ENCODE measurements at places on chromosomes 6 and 20. TPM values are rescaled to one million over a fixed set of nuclear protein-coding genes. Genes with fewer than 3 reads are reported as not detected.

- DNase-seq = no peak
These were observed 52.3 kb downstream of the MBOAT1 start for GRCh38 chr6:20159781-20160540.

- DNase-seq = no peak
These were observed 83.8 kb upstream of the FAM184A start for GRCh38 chr6:119162134-119162775.

GRCh38 chr20:10639077-10639736 is 34.6 kb downstream of the JAG1 start:
- DNase-seq = no peak

DNA sequence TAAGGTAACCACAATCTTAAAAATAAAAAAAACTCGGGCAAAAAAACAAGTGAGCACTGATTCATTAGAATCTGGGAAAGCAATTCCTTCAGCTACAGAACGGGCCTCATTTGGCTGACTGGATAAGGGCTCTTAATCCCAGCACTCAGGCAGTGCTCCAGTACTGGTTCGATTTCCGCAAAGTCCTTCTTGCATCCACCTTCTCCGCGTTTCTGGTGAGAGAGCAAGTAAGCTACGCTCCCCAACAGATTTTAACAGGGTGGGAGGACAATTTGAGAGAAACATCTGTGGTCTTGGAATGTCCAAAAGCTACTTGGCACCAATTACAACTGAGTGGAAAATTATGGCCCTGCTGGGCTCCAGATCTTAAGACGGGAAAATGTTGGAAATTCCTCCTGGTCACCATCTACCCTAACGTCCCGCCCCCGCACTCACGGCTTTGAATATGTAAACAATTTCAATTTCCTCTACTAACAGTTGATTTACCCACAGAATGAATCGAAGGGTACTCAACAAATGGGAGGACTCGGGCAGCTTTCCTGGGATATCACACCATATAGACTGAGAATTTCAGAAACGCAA is 18.1 kb upstream of the ZSCAN9 start:
- no peak for DNase-seq

DNA sequence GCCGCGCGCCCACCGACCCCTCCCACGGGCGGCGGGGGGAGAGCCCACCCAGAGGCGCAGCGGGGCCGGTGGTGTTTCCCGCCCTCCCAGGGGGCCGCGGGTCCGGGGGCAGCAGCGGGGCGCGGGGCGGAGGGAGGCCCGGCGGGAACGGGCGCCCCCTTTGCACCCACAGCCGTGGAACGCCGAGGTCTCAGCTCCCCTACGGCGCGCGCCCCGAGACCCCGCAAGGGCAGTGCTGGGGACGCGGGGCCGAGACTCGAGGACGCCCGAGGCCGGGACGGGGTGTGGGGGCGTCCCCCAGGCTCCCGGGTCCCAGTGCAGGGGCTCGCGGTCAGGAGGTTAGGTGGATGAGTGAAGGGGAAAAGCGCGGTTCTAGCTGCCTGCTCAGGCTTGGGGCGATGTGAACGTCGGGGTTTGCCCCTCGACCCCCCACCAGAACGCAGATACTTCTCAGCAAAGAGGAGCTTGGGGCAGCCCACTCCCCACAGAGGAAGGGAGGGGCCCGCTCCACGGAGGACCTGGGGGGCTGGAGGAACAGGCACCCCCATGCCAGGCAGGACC is 65.5 kb upstream of the BHLHE23 start:
- DNase-seq = no peak

DNA sequence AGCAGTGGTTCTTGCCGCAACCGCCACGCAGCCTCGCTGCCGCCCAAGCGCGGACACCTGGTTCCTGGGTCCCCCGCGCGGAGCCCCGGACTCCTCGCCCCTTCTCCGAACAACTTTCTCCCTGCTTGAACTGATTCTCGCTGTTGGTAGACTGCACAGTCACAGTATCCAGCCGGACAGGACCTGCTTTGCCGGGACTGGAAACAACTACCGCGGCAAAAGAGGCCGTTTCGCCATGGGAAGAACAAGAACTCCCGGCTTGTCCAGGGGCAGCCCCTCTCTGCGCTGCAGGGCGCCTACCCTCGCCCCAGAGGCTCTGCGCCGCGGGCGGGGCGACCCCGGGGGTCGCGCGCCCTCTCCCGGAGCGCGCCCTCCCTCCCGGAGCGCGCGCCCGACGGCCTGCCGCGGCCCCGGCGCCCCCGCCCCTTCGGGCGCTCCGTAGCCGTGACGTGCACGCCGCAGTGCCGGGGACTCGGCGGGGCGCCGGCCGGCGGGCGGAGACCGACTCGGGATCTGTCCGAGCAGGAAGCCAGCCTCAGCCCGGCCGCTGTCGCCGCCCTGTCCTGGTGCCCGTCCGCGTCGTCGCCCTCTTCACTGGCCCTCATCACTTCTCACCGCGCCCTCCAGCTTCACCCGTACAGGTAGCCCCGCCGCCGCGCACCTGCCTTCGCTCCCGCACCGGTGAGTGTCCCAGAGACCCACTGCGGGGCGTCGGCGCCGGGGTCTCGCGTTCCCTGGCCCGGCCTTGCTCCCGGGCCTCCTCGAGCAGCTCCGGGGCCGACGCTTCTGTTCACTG is at the start of gene MYO6:
MYO6 (plus strand) TSS at position 497 of the 796 bp plus-strand sequence. CDS start 68,309 bp downstream, outside the sequence.
- peak; percentile 61 for DNase-seq

DNA sequence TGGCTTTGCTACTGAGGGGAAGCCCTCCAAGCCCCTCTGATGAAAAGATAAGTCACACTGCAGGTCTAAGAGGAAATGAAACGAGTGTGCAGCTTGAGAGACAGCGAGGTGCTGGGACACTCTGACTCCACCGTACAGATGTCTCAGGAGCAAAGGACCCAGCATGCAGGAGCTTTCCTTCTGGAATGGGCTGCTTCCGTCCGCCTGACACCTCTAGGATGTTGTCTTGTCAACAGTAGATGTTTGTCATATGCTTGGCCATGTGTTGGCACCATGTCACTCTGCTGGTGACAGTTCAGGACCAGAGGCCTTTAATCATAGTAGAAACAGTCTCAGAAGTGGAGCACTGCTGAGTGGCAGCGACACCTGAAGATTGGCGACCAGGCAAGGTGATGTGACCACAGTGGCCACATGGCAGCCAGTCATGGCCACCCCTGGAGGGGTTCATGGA is 46.7 kb downstream of the SLC24A3 start:
- no peak for DNase-seq

DNA sequence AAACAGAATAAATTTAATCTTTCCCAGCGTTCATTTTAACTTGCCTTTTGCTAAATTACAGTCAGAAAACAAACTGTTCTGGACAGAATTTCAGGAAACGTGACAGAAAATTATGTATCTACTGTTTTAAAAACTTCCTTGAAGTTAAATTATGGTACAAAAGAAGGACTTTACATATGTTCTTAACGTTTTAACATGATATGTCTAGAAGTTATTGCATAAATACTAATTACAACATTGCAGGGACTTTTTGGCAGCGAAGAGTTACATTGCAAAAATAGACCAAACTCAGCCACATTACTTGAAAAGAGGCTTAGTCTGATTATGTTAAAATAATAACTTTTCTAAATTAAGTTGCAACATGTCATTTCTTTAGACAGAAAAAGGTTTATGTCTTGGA is 142.1 kb upstream of the IMPG1 start:
- DNase-seq = no peak

DNA sequence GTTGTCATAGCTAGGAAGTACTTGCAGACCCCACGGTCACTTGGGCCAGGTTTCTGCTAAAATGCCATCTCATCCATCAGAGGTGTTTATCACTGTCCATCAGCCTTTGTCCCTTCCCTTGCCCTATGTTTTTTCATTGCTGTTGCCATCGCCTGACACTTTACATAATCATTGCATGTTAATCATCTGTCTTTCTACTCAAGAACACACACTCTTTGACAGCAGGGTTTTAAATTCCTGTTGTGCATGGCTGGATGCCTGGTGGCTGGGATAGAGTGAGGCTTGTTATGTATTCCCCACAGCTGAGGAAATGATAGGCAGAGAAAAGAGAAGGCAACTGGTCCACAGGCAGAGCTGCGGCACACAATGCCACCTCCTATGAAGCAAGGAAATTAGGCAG is 11.7 kb upstream of the C6orf118 start:
- DNase-seq = no peak

DNA sequence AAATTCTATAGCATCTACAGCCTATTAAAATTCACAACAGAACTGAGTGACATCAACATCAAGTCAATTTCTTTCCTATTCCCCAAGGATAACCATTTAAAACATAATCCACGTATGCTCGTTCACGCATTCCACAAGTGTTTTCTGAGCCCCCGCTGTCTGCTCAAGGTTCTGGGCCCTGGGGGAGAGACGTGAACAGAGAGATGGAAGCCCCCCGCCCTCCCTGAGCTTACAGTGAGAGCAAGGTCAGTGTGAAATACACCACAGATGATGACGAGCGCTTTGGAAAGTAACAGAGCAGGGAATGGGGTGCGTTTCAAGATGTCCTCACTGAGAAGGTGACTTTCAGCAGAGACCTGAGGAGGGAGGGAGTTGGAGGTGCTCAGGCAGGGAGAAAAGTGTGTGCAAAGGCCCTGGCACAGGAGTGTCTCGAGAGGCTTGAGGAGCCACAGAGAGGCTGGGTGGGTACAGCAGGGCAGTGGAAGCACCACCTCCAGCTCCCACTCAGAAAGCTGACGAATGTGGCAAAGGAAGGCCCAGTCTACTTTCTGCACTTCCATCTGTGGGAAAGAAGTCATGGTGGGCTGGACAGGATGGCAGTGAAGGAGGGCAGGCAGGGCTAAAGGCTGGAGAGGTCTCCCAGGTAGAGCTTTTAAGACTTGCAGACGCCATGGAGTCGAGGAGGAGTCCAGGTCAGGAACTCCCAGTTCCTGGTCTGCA is 88.3 kb downstream of the DLL1 start:
- DNase-seq = no peak

The ZNF343 gene
- total RNA-seq = 11.5 TPM

GRCh38 chr6:121479486-121480098 is 44.1 kb downstream of the GJA1 start:
- no peak for DNase-seq

- no peak for DNase-seq
These were observed 53.9 kb upstream of the SIM1 start for GRCh38 chr6:100518588-100518987.
